ENCODE measurements at places on chromosomes 1 and 21. TPM values are rescaled to one million over a fixed set of nuclear protein-coding genes. Genes with fewer than 3 reads are reported as not detected.

CD1D gene
- polyA plus RNA-seq, result 0.19 TPM

GBP2 gene
- polyA plus RNA-seq, result 4.6 TPM

YTHDF2 gene
- 46.9 TPM for polyA plus RNA-seq

GRIK1 gene
- 0.75 TPM for polyA plus RNA-seq

USP24 gene
- polyA plus RNA-seq, result 6.6 TPM

SPATA46 gene
- polyA plus RNA-seq, result not detected

DRAXIN gene
- polyA plus RNA-seq, result 15.1 TPM

PCBP3 gene
- 63.2 TPM for polyA plus RNA-seq

DFFB gene
- 3.9 TPM for polyA plus RNA-seq

RAB7B gene
- polyA plus RNA-seq, result 1.2 TPM

LYSMD1 gene
- polyA plus RNA-seq, result 23.9 TPM

SERTAD4 gene
- polyA plus RNA-seq, result 9.2 TPM

PTGS2 gene
- 0.42 TPM for polyA plus RNA-seq

HSD3B2 gene
- polyA plus RNA-seq, result not detected

FAM163A gene
- 0.46 TPM for polyA plus RNA-seq

RHD gene
- not detected for polyA plus RNA-seq

NID1 gene
- 20.1 TPM for polyA plus RNA-seq

TMEM82 gene
- not detected for polyA plus RNA-seq

ITLN2 gene
- polyA plus RNA-seq, result not detected

WNT3A gene
- polyA plus RNA-seq, result not detected

RHCE gene
- polyA plus RNA-seq, result 2.3 TPM

CD53 gene
- polyA plus RNA-seq, result 9.0 TPM

OR10R2 gene
- not detected for polyA plus RNA-seq

C1orf21 gene
- polyA plus RNA-seq, result 32.7 TPM

B3GALT2 gene
- 2.3 TPM for polyA plus RNA-seq

KLHDC9 gene
- 27.7 TPM for polyA plus RNA-seq

MAP1LC3C gene
- polyA plus RNA-seq, result 0.37 TPM

SHISA4 gene
- 107 TPM for polyA plus RNA-seq

OPRD1 gene
- 1.9 TPM for polyA plus RNA-seq

FCAMR gene
- not detected for polyA plus RNA-seq

PPM1J gene
- 1.6 TPM for polyA plus RNA-seq

MLLT11 gene
- 145 TPM for polyA plus RNA-seq

PTPRU gene
- polyA plus RNA-seq, result 10.6 TPM

CELA3A gene
- polyA plus RNA-seq, result not detected

PLA2G2A gene
- polyA plus RNA-seq, result not detected

PRR9 gene
- polyA plus RNA-seq, result not detected

AK5 gene
- 34.6 TPM for polyA plus RNA-seq

TMEM201 gene
- polyA plus RNA-seq, result 34.2 TPM

HES2 gene
- not detected for polyA plus RNA-seq

S100A9 gene
- 20.7 TPM for polyA plus RNA-seq

TCHH gene
- polyA plus RNA-seq, result 0.07 TPM

FAM151A gene
- polyA plus RNA-seq, result not detected

TMEM61 gene
- 11.7 TPM for polyA plus RNA-seq

GJA5 gene
- polyA plus RNA-seq, result 2.2 TPM

FOXJ3 gene
- polyA plus RNA-seq, result 44.2 TPM

CAPN8 gene
- 0.61 TPM for polyA plus RNA-seq

MEX3A gene
- polyA plus RNA-seq, result 91.7 TPM

EPHA10 gene
- polyA plus RNA-seq, result 5.6 TPM

SMCP gene
- not detected for polyA plus RNA-seq

Measured in brain (organoid and tissue), 16 donors.